ENCODE measurements at places on chromosomes 1 and 21.

GRCh38 chr1:36170643-36171412 is 14.9 kb downstream of the MAP7D1 start:
- DNase-seq, result no peak

DNA sequence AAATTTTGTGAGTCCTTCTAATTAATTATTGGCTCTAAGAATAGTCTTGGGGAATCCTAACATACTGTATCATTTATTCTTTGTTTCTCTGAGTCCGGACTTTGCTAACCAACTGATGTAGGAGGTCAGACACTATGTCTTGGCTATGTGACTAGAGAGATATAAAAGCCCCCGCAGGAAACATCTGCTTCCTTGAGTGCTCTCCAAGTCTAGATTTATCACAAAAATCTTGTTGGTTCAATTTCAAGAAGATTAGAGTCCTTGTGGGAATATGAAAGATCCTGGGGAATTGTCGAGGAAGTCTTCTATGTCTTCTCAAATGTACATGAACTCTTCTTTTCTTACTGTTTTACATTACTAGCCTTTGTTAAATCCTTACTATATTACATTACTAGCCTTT is 1712.5 kb downstream of the NCAM2 start:
- DNase-seq, result peak; percentile 80

DNA sequence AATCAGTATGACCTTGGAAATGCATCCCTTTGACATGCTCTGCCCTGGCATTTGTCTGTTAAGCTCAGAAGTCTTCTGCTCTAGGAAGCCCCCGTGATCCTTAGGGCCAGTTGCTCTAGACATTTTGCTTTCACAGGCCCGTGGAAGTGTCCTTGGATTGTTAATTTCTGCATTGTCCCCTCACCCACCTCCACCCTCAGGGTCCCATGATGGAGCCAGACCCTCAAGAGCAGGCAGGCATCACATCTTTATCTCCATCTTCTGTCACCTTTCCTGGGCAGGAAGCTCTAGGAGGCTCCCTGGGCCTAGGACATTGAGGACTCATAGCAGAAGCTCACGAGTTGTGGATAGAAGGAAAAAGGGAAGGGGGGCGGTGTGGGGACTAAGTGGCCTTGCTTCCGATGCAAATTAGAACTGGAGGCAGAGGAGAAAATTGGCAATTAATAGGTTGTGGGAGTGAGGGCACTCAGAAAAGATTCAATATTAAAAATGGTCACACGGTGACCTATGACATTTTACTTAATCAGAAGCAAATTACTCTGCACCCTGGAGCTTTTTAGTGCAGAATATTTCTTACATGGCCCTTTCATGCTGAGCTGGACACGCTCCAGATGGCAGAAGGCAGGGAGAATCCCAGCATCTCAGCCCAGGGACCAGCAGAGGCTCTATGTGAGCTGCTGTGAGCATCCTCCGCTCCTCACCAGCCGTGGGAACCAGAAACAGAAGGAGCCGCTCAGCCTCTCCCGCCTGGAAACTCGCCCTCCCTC is 185.0 kb downstream of the MATN1 start:
- DNase-seq, result no peak

DNA sequence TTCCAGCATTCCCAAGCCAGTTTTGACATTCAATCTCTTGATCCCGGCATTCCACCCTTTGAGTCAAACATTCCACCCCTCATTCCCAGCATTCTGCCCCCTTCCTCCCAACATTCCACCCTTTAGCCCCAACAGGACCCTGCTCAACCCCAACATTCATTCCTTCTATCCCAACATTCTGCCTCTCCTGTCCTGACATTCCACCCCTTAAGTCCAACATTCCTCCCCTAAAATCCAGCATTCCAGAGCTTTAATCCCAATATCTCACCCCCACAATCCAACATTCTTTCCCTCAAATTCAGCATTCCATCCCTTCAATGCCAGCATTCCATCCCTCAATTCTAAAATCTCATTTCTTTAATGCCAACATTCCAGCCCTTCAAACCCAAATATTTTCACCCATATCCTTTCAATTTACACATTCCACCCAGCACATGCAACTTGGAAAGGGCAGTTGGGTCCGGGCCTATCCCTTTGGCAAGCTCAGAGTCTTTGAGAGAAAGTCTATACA is 22.9 kb downstream of the DDX20 start:
- DNase-seq, result no peak

DNA sequence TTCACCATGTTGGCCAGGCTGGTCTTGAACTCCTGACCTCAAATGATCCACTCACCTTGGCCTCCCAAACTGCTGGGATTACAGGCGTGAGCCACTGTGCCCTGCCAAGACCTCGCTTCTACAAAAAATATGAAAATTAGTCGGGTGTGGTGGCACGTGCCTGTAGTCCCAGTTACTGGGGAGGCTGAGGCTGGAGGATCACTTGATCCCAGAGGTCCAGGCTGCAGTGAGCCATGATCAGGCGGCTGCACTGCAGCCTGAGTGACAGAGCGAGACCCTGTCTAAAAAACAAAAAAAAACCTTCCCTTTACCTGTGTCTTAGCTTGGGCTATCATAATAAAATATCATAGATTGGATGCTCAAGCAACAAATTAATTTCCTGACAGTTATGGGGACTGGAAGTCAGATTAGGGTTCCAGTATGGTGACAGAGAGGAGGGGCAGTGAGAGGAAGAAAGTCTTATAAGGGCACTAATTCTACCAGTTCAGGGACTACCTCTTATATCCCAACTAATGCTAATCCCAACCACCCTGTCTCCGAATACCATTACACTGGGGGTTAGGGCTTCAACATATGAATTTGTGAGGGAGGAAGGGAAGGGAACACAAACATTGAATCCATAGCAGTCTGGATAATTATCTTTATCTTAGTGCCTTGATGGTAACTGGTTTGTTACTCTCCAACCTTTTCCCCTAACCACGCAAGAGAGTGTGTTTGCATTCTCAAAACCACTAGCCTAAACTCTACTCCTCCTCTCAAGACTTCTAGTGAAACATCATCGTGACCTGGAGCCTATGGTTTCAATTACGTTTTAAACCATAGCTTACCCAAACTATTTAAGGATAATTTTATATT is 1.0 kb upstream of the NAXE start:
- DNase-seq, result no peak

DNA sequence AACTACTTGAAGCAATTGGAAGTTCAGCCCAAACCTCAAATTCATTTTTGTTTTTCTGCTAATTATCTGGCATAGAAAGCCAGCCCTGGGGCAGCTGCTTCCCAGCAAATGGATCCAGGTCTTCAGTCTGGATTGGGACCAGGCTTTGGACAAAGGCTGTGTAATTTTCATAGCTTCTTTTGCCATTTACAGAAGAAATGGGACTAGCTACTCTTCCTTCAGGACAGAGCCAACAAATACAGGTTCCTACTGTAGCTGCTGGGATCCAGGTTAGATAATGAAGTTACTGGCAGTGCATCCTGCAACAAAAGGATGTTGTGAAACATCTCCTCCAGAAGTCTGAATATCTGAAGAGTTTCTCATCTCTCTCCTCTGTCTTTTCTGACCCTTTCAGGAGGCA is 171.5 kb upstream of the CAMK1G start:
- no peak for DNase-seq

- no peak for DNase-seq
Measured at GRCh38 chr1:201025571-201026002, 2.1 kb upstream of the KIF21B start.

DNA sequence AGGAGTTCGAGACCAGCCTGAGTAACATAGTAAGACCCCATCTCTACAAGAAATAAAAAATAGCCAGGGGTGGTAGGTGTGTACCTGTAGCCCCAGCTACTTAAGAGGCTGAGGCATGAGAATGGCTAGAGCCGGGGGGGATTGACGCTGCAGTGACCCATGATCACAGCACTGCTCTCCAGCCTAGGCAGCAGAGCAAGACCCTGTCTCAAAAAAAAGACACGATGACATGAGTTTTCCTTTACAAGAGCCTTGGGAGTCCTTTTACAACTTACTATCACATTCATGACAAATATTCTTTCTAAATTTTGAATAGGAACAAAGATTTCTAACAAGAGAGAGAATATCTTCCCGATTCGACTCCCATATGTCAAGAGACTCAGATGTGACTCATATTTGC is 3.3 kb upstream of the BRWD1 start:
- DNase-seq, result no peak

DNA sequence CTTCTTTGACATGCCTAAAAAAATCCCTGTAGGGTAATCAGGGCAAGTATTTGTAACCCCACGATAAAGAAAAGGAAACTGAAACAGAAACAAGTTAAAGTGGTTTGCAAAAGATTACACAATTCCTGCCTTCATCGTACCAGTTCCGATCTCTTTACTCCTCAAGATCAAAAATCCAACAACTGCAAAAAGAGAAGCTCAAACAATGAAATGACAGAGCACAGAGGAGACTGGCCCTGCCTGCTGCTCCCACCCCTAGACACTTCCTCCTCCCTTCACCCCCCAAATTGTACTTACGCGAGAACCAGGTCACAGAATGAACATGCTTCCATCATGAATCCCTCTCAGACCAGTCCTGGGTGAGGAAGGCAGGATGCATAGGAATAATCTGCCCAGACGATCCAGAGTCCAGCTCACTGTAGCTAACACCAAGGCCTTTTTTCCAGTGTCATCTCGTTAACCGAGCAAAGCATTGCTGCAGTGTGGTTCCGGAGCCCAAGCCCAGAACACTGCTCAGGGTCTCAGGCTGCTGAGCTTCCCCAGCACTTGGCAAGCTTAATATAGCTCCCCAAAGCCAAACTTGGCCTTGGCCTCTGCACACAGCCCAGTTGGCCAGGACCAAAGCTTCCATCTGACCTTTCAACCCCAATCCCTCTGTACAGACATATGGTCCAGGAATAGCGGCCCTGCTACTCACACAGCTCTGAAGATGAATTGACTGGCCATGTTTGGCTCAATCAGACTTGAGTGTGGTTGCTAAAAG is 20.3 kb downstream of the RXRG start:
- no peak for DNase-seq

- DNase-seq, result no peak
Measured at GRCh38 chr1:218034468-218034867, 250.6 kb upstream of the RRP15 start.

- no peak for DNase-seq
Measured at GRCh38 chr1:169044971-169045370, 61.5 kb upstream of the ATP1B1 start.

GRCh38 chr1:153789478-153790034 is 14.3 kb downstream of the SLC27A3 start:
- DNase-seq, result no peak

GRCh38 chr1:51768971-51769588 is 109.4 kb downstream of the NRDC start:
- peak; percentile 76 for DNase-seq

- DNase-seq, result no peak
Measured at GRCh38 chr1:235357485-235358373, 9.5 kb upstream of the TBCE start.

DNA sequence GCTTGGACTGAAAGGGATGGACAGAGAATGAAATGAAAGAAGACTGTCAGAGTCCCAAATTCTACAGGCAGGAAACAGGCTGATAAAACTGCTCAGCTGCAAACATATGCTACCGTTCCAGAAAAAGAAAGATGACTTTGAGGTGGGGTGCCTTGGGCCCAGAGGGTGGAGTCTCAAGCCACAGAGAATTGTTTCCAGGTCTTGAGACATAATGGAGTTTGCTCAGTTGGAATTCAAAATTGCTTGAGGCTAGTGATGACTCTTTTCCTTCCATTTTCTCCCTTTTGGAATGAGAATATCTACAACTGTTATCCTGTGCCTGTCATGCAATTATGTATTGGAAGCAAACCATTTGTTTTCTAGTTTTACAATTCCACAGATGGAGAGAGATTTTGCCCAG is 23.6 kb upstream of the PSEN2 start:
- DNase-seq, result no peak

GRCh38 chr1:181033128-181033798 is 520 bp upstream of the MR1 start:
- peak; percentile 21 for DNase-seq

DNA sequence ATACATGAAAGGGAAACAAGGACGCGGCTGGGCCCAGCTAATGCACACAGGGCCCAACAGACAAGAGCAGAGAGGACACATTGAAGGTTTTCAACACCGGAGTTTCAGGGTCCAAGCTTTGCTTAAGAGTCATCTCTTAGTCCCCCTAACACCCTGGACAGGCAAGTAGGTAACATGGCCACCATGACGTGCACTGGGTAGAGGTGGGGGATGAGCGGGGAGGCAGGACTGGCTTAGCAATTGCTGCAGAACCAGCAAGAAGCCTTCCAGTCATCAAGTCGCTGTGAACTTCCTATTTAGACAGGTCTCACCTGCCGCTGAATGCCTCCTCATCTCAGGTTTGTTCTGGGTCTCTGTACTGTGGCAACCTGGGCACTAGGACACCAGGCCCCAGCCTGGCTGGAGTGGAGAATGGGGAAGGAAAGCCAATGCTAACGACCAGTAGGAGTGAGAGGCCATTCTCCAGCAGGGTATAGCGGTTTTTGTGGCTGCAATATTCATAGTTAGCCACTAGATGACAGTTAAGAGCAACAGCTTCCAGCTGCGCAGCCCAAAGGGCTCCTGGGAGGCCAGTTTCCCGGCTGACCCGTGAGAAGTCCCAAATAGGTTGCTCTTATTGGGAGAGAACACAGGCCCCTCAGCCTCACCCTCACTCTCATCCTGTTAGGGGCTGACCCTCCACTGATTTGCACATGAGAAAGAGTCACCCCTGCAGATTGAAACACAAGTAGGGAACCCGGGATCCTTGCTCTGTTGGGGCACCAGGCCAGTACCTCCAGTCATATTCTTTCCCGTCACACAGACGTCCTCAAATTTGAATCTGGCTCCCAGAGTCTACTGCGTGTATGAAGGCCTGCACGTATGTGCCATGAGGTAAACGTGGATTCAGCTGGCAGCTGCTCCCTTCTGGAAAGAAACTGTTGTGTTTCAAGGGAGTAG is 6.0 kb upstream of the PIGC start:
- peak; percentile 70 for DNase-seq

DNA sequence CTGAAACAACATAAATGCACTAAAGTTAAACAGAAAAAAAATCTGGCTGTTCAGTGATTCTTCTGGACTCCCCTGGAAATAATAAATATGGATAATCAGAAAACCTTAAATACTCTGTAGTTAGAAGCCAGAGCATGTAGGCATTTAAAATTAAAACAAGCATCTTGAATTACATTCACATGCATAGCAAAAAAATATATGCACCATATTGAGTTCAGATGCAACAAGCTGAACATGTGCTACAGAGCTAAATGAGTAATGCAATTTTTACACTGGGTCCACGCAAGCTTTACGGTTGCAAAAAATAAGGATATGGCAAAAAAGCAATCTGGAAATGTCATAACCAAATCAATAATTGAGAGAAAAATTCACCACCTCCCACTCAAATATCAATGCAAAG is 11.5 kb upstream of the KCNT2 start:
- DNase-seq, result no peak
